Adrenal gland (tissue), 19 donors: ENCODE measurements at places on chromosomes 1 and 21.

- DNase-seq = no peak
Observed at GRCh38 chr21:45630876-45631275, 12.6 kb upstream of the PCBP3 start.

DNA sequence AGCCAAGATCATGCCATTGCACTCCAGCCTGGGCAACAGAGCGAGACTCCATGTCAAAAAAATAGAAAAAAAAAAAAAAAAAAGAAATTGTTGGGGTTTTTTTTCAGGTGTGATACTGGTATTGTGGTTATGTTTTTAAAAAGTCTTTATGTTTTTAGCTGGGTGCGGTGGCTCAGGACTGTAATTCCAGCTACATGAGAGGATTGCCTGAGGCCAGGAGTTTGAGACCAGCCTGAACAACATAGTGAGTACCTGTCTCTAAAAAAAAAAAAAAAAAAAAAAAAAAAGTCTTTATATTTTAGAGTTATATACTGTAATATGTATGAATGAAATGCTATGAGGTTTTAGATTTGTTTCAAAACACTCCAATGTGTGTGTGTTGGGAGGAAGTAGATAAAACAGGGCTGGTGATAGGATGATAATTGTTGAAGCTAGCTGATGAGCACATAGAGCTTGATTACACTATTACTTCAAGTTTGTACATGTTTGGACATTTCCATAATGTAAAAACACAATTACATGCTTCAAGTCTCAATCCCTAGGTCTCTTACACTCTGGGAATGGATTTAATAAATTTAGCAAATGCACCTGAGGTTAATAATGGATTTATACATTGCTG, 30.2 kb upstream of the ATP5PO start:
- DNase-seq = no peak

DNA sequence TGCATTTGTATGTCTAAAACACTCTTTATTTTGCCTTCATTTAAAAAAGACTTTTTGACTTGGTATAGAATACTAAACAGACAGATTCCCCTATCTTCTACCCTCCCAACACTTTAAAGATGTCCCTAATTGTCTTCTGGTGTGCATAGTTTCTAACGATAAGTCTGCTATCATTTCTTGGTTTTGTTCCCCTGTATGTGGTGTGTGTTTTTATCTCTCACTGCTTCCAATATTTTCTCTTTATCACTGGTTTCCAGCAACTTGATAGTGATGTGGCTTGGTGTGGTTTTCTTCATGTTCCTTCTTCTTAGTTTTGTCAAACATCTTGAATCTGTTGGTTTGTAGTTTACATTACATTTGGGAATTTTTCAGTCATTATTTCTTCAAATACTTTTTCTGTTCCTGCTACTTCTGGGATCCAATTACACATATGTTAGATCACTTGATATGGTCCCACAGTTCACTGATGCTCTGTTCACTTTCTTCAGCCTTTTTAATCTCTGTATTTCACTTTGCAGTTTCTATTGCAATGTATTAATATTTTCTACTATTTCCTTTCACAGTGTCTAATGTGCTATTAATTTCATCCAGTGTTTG, 23.2 kb downstream of the F5 start:
- no peak for DNase-seq

DNA sequence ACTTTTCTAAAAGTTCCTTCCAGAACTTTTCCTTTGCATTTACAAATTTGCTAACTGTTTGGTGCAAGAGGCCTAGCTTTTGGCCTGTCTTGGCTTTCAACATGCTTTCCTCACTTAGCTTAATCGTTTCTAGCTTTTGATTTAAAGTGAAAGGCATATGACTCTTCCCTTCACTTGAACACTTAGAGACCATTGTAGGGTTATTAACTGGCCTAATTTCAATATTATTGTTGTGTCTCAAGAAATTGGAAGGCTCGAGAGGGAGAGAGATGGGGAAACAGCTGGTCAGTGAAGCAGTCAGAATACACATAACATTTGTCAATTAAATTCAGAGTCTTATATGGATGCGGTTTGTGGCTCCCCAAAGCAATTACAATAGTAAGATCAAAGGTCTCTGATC, 63.0 kb upstream of the MPC2 start:
- DNase-seq = no peak

- DNase-seq = no peak
Observed at GRCh38 chr1:20552728-20553445, 514 bp downstream of the FAM43B start.

DNA sequence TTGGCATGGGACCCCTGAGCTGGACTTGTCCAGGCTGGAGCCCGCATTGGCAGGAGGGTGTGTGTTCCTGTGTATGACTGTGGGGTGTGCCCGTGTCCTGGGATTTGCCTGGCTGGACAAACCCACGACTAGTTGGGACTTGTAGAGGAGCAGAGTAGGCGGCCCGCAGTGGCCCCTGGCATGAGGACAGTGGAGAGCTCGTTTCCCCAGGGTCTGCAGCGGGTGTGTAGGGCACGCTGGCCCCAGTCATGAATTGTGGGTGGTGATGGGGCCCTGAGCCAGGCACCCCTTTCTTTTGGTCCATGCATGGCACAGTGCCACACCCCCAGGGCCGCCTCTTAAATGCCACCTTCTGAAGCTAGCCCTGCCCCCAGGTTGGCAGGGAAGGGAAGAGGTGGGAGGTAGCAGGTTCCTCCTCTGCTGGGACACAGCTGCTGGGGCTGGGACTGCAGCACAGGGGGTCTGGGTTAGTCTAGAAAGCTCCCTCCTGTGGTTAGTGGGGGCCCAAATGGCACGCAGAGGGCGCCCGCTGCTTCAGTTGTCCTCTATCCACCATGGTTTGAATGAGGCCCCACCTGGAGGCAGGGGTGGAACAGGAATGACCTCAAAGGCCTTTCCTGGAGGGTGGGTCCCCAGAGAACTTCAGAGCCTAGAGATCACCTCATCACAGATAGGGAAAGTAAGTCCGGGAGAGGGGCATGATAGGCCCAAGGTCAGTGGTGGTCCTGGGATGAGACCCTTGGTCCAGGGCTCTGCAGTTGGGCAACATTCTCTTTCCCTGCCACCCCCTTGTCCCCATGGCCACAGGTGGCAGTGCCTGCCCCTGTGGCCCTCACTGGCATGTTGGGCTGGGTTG, 4.1 kb downstream of the CROCC start:
- no peak for DNase-seq

DNA sequence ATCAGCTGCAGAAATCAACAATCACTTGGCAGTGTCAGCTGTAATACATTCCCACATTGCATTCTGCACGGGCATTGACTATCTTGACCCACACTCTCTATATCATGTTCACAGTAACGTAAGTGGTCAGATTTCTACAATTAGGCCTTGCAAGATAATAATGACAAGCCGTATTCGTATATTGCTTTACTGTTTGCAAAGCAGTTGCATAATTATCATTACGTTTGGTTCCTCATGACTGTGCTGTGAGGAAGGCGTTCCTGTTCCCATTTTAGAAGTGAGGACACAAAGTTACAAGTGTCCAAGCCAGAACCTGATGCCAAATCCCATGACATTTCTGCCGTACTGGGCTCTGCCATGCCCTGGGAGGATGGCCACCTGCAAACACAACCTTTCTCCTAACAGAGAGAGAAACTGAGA, 53.5 kb upstream of the TARBP1 start:
- DNase-seq = peak; percentile 47

- DNase-seq = peak; percentile 20
Observed at GRCh38 chr1:7389201-7389905, 381.7 kb upstream of the VAMP3 start.

DNA sequence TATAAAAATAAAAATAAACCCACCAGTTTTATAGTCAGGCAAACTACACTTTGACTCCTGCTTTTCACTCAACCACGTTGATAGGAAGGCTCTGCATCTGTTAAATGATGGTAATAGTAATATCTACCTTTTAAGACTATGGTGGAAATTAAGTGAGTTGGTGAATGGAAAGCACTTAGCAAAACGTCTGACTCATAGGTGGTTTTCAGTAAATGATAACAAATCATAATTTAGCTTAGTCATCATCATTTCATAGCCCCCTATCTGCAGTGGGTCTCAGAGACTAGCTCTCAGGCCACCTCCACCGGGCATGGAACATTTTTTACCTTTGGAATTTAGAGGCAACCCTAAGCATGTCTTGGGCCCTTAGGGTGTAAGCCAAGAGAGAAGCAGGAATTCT, 160.0 kb downstream of the PDE4B start:
- DNase-seq = no peak
